ENCODE measurements at places on chromosomes 11 and 22.

GRCh38 chr11:16606784-16607674, 131.4 kb upstream of the C11orf58 start:
- no peak for DNase-seq

GRCh38 chr22:36367066-36367465, 20.7 kb downstream of the MYH9 start:
- no peak for DNase-seq

- DNase-seq: no peak
Measured at GRCh38 chr11:8828046-8828445, 82.9 kb upstream of the AKIP1 start.

- no peak for DNase-seq
Measured at GRCh38 chr11:61533401-61533800, 24.9 kb downstream of the LRRC10B start.

- DNase-seq: no peak
Measured at GRCh38 chr11:86034710-86035109, 34.2 kb downstream of the PICALM start.

DNA sequence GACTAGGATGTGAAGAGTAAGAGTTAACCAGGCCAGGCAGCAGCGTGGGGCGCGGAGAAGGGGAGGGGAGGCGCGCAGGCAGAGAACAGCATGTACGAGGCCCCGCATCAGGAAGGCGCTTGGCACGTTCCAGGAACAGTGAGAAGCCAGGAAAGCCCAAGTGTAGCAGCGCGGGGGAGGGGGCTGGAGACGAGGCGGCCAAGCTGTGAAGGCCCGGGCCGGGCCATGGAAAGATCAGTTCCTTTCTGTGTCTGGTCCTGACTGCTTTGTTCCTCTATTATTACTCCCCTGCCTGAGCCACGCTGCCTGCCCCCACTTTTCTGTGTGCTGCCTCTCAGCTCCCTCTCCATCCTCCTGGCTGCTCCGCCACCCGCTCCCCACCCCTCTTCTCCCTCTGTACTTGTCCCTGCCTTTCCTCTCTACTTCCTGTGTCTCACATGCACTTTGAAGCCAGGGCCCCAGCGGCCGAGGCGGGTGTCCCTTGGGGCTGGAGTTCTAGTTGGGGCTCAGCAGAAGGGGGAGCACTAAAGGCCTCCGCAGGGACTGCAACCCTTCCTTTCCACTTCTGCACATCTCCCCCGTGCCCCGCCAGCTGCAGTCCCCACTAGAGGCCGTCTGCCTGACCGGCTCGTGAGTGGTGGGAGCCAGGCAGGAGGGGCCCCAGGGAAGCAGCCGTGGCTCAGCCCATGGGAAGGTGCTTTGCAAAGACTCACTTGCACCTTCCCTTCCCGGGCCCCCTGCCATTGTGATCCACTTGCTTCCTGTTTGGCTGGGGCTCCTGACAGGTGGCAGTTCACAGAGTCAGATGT, 63.7 kb downstream of the PRDM11 start:
- DNase-seq: no peak

GRCh38 chr11:6755303-6755952, 16.3 kb downstream of the OR2AG2 start:
- peak; percentile 24 for DNase-seq

DNA sequence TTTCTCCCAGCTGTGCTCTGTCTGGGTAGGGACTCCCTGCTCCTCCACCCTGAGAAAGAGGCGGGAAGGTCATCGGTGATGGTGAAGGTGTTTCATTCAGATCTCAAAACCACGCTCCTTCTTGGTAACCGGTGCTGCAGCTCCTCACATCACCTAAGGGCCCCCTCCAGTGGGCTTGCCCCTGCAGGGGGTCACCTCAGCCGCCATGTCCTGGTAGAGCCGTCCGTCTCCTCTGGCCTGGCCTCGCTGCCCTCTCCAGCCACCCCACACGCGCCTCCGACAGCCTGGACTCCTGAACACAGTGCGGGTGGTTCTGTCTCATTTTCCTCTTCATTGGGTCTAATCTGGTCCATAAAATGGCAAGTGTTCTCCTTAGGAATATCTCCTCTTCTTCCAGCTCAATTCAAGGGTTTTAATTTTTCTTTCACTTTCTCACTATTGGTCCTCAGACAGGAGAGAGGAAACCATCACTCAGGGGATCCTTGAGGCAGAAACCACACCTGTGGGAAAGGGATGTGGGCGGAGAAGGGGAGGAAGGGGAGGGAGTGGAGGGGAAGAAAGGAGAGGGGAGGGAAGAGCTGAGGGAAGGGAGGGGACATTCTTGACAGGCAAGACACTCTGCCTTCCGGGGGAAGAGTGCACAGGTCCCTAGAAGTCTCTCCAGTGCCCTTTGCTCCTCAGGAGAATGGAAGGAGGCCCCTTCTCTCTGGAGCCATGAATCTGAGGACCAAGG, 1338.4 kb downstream of the TBC1D22A start:
- no peak for DNase-seq

DNA sequence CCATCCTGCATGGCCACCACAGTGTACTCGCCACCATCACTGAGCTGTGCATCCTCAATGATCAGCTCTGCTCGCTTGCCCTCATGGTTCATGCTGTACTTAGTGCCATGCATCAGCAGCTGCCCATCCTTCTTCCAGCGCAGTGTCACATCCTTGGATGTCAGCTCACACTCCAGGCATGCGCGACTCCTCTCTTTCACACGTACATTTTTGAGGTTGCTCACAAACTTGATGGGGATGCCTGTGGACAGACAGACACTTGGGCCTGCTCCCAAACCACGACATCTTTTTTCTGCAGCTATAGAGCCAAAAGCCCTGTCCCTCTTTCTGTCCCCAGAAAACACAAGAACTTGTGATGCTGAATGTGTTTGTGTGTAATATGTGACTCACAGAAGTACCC, 10.5 kb downstream of the IGSF22 start:
- DNase-seq: no peak

DNA sequence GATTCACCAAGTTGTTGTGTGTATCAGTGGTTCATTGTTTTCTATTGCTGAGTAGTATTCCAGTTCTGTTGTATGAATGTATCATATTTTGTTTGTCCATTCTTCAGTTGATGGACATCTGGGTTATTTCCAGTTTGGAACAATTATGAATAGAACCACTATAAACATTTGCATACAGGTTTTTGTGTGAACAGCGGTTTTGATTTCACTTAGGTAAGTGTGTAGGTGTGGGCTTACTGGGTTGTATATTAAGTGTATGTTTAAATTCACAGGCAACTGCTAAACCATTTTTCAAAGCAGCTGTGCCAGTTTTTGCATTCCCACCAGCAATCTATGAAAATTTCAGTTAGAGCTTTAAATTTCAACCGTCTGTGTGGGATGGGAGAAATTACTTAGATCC, 217.8 kb downstream of the NELL1 start:
- DNase-seq: no peak

- DNase-seq: no peak
Measured at GRCh38 chr11:46698597-46698996, 1.8 kb downstream of the ARHGAP1 start.

- DNase-seq: no peak
Measured at GRCh38 chr22:46641811-46642266, 21.7 kb downstream of the GRAMD4 start.

GRCh38 chr22:44639891-44640617, 62.0 kb upstream of the PRR5 start:
- no peak for DNase-seq

GRCh38 chr11:125946712-125947418, 1.0 kb downstream of the VSIG10L2 start:
- no peak for DNase-seq

- DNase-seq: no peak
Measured at GRCh38 chr22:47617186-47617585, 854.7 kb downstream of the TBC1D22A start.

DNA sequence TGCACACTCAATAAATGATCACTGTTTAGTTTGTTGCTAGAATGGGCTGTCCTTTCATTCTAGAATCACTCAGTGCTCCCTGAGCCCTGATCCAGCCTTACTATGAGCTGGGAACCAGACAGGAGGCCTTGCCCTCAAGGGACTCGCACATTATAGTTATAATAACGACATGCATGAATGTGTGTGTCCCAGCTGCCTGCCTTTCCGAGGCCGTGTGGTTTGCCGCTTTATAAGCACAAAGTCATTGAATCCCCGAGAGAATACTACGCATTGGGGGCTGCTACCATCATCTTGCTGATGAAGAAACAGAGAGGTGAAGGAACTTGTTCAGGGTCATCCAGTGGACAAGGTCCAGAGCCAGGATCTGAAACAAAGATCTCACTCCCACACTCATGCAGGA, 75.7 kb downstream of the NFAM1 start:
- DNase-seq: no peak

DNA sequence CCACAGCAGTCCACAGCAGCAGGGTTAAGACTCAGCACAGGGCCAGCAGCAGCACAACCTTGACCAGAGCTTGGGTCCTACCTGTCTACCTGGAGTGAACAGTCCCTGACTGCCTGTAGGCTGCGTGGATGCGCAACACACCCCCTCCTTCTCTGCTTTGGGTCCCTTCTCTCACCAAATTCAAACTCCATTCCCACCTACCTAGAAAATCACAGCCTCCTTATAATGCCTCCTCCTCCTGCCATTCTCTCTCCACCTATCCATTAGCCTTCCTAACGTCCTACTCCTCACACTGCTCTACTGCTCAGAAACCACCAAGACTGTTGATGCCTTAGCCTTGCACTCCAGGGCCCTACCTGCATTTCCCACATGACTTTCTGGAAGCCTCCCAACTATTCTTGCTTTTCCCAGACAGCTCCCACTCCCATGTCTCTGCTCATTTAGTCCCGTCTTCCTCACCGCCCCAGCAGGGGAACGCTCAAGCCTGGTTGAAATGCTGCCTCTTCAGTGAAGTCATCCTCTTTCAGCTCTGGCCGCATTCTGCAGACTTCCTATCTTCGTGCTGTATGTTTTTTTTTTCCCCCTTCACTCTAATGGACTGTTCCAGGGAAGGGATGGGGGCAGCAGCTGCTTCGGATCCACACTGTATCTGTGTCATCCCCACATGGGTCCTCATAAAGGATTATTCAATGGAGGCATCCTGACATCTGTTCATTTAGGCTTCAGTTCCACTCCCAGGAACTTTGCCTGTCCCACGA, 3.3 kb downstream of the IL18BP start:
- no peak for DNase-seq

- DNase-seq: no peak
Measured at GRCh38 chr11:111870113-111870512, 1.3 kb downstream of the ALG9 start.

- peak; percentile 27 for DNase-seq
Measured at GRCh38 chr22:30044369-30044768, 35.9 kb upstream of the HORMAD2 start.

- peak; percentile 96 for DNase-seq
Measured at GRCh38 chr11:47004595-47005033, 68.1 kb downstream of the CSTPP1 start.

- DNase-seq: no peak
Measured at GRCh38 chr22:22093743-22094142, 111.2 kb upstream of the TOP3B start.

DNA sequence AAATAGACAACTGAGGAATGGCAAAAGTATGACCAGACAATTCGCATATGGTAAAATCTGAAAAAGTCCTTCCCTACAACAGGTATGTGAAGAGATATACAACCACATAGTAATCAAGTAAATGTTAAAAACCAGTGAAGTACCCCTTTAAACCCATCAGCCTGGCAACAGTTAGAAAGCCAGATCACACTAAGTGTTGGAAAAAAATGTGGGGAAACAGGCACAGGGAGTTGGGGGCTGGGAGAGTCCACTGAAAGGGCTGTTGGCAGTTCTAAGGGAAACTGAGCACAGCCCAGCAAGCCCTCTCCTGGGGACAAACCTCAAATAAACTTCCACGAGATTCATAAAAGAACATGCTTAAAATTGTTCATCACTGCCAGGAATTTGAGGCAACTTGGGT, 242.1 kb downstream of the BUD13 start:
- DNase-seq: no peak

DNA sequence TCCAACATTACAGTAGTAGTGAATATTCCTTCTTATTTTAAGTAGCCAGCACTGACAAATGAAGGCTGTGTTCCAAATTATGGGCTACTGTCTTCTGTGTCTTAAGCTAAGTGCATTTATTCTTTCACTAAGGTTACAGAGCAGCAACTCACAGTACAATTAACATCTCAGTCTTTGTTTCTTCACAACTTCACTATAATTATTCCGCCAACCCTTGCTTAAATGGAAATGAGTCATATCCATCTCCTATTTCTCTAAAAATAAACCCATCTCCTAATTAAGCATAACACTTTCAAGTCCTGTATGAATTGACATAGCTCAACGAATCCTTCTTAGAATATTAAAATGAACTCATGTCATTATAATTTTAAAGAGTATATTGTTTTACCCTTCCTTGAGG, 6.7 kb downstream of the ETS1 start:
- DNase-seq: no peak

DNA sequence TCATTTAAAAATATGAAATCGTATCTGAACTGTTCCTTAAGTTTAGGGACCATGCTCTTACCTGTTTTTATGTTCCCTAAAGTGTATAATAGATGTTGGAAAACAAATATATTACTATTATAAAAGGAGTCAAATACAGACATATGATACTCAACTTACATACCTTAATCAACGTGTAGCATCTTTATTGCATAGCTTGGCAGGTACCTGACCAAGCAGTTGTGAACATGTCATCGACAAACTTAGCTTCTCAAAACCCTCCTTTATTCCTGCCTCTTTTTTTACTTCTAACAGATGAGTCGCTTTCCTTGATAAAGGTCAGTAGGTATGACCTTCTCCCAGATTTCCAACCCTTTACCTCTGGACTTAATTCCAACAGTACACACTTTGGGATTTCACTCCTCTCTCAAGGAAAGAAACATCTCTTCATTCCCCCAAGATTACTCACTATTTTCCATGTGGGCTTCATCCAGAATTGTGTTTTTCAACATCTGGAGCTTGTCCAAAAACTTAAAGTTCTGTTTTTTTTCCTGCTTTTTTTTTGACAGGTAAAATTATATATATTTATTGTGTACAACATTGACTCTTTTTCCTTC, 11.9 kb downstream of the HIPK3 start:
- no peak for DNase-seq

DNA sequence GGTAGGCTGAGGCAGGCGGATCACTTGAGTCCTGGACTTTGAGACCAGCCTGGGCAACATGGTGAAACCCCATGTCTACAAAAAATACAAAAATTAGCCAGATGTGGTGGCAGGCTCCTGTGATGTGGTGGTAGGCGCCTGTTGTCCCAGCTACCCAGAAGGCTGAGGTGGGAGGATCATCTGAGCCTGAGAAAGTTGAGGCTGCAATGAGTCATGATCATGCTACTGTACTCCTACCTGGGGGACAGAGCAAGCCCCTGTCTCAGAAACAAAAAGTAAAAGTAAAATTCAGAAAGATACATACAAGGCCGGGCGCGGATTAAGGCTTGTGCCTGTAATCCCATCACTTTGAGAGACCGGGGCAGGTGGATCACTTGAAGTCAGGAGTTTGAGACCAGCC, 6.3 kb downstream of the LDHAL6A start:
- no peak for DNase-seq

DNA sequence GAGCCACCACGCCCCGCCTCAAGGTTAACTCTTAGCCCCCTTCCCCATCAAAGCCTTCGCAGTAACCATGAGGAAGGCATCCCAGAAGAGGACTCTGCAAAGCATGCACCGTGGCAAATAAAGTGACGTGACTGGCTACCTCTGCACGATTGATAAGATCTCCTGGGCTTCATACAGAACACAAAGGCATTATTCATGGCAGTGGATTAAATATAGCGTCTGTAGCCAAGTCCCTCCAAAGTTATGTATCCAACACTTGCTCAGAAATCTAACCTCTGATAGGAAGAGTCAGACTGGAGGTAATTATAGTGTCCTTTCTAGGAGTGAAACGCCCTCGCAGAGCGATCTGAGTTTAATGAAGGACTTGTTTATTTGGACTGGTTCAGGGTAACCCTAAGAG, 22.4 kb downstream of the CPT1A start:
- no peak for DNase-seq

GRCh38 chr11:65595543-65596281, at the start of gene KCNK7:
TSS of gene KCNK7 (minus strand) at chr11:65595800. CDS start at chr11:65595772, 28 bp downstream.
- no peak for DNase-seq

Measured in HFF-Myc (cell line).